ENCODE measurements at places on chromosomes 5 and 9.

GRCh38 chr5:137250421-137250820 is 248.7 kb downstream of the SPOCK1 start:
- no peak for DNase-seq

DNA sequence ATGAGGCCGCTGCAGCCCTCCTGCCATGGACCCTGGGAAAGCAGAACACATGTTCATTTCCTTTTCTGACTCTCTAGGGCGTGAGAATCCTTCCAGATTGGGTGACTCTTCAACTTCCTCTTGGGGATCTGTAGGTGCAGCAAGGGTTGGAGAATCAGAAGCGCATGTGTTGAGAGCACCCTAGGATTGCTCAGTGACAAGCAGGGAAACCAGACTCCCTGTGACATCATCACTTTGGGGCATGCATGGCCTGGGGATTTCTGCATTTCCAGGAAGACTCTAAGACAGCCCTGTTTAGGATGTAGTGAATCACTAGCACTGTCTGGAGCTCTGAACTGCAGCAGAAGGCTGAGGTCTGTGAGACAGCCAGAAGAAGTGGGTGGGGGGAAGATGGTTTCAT is 15.1 kb upstream of the LCP2 start:
- DNase-seq, result peak; percentile 82

GRCh38 chr5:178670351-178670885 is 43.6 kb upstream of the CLK4 start:
- DNase-seq, result no peak

- peak; percentile 74 for DNase-seq
Measured at GRCh38 chr5:178232124-178232919, at the start of gene PHYKPL. PHYKPL (minus strand) TSS chr5:178232802; CDS start chr5:178232550, 252 bp downstream.

DNA sequence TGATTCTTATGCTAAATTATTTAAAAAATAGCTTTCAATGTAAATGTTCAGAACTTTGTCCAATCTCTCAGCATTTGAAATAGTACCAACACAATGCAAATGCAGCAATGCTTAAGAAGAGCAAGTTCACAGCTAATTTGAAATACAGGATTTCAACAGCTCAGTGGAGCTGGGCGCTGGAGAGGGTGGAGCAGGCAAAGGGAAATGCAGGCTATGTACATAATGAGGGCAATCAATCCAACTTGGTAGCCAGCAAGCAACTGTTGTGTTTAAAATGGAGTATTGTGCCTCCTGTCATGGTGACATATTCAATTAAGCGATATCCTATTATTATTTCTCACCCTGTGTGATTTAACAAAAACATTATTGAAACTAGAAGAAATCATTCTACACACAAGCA is 568.8 kb downstream of the PSAT1 start:
- no peak for DNase-seq

- no peak for DNase-seq
Measured at GRCh38 chr5:16548115-16548514, 68.7 kb downstream of the RETREG1 start.

- DNase-seq, result no peak
Measured at GRCh38 chr5:57432876-57433275, 49.7 kb downstream of the ACTBL2 start.

DNA sequence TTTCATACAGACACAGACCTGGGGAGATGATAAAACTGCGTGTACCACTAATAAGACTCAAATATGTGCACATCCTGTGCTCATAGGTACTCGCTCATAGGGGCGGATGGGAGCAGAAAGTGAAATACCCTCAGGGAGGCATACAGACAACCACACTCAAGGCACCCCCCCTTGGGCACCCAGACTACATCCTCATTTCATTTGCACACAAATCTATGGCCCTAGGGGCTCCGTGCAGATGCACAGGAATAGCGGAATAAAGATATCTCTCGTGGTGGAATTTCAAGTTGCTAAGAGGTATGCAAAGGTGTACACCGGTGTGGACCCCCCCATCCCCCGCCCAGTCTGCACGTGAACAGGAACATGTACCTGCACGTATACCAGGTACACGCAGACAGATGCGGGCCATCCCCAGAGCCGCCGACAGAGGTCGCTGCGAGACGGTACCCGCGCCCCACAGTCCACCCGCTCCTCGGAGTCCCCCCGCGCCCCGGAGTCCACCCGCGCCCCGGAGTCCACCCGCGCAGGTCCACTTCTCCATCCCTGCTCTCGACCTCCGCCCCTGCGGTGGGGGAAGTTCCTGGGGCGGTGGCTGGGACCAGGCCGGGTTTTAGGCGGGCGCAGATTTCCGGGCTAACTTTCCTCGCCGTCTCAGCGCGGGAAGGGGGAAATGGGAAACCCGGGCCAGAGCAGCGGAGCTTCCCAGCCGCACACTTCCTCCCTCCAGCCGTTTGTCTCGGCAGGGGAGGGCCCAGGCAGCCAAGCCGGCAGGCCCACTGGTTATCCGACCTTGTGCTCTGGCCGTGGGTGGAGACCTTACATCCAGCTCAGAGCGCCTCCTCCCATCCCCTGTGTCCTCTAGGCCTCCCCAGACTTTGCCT is 1.0 kb upstream of the IL12B start:
- DNase-seq, result peak; percentile 82

- DNase-seq, result peak; percentile 77
Measured at GRCh38 chr9:117825609-117826347, 121.6 kb downstream of the TLR4 start.

DNA sequence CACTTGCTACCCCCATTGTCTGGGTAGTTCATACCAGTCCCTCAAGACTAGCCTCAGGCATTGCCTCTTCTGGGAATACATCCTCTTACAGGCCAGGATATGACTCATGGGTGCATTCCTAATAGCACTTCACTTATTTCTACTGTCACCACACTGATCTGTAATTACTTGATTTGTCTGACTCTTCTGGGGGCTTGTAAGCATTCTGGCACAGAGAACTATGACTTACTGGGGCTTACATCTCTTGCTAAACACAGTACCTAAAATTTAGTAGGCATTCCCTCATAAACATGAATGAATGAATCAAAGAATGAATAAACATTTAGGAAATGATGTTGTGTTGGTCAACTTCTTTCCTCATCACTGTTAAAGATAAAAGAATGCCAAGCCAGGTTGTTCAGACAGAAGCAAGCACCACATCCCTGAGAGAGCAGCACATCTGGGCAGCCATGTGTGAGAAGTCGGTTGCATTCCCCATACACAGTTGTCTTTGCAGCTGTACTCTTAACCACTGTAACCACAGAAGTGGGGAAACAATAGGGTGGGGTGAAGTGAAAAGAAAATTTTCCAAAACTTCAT is 27.6 kb downstream of the IL7R start:
- no peak for DNase-seq

- DNase-seq, result no peak
Measured at GRCh38 chr9:3809724-3810123, 283.9 kb upstream of the RFX3 start.

DNA sequence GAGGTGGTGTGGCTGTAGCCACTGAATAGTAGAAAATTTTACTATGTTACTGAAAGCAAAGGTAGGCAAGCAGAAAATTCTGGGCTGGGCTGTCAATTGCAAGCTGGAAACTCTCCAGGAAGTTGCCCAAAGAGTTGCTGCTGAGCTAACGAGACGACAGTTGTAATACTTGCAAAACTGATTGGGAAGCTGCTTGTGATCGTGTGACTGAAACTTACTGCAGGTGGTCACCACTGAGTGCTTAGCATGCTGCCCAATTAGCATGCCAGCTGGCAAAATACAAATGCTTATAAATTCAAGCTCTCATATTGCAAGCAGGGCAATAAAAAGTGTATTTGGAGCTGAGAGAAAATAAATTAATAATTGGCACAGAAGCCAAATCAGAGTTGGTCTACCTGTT is 758.5 kb upstream of the EDIL3 start:
- no peak for DNase-seq

- peak; percentile 56 for DNase-seq
Measured at GRCh38 chr9:121267689-121268597, at the start of gene GSN. GSN (plus strand) TSS chr9:121268162; CDS start chr9:121301972, 33,810 bp downstream.

GRCh38 chr5:58786035-58786434 is 203.2 kb downstream of the RAB3C start:
- DNase-seq, result no peak
